ENCODE measurements at places on chromosomes 12 and 14.

DNA sequence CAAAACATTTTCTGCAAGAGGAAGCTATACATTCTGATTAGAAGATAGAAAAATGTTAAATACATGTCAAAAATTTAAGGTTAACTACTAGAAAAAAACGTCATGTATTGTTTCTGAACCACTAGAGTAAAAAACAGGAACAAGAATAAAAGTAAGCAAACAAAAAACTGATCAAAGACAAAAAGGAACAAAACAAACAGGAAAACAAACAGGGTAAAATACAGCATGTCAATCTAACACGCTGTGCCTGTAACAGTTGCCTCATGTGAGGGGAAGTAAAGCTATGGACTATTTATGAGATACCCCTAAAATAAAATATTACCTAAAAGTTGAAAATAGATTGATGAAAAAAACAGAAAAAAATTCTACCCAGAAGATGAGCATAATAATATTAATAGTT is 43.9 kb downstream of the EGLN3 start:
- DNase-seq, result no peak

DNA sequence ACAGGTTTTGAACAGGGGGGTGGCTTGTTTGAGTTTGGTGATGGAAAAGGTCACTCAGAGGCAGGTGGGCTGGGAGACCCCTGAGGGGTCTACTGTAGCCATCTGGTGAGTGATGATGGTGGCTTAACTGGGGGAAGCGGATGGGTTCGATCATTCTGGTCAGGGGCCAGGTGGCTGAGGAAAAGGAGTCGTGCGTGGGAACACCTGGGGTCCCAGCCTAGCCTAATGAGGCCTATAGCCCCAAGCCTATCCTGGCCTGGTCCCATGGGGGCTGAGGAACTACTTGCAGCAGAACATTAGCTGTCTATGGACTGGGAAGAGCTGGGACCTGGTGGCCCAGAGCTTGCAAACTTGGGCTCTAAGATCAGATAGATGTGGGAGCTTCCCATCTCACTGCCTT is 158.4 kb upstream of the MYL2 start:
- DNase-seq, result no peak

- no peak for DNase-seq
Measured at GRCh38 chr14:102930753-102931579, 8.5 kb downstream of the AMN start.

- peak; percentile 8 for DNase-seq
Measured at GRCh38 chr12:55940065-55940732, 9.2 kb downstream of the DGKA start.

DNA sequence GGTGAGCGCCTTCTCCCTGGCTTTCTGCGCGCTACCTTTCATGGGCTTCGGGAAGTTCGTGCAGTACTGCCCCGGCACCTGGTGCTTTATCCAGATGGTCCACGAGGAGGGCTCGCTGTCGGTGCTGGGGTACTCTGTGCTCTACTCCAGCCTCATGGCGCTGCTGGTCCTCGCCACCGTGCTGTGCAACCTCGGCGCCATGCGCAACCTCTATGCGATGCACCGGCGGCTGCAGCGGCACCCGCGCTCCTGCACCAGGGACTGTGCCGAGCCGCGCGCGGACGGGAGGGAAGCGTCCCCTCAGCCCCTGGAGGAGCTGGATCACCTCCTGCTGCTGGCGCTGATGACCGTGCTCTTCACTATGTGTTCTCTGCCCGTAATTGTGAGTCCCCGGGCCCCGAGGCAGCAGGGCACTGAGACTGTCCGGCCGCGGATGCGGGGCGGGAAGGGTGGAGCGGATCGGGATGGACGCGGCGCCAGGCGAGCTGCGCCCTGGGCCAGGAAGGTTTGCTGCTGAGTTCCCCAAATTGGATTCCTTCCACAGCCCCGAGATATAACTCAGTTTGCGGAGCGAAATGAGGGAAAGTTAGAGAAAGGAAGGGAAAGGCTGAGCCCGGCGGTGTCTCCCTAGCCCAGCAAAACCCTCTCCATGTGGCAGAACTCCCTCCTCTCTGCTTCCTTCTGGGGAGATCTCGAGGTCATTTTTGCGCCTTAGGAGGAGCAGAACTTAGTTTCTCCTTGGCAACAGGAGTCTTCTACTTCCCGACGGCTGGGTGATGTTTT is 972 bp downstream of the PTGDR start:
- DNase-seq, result no peak

DNA sequence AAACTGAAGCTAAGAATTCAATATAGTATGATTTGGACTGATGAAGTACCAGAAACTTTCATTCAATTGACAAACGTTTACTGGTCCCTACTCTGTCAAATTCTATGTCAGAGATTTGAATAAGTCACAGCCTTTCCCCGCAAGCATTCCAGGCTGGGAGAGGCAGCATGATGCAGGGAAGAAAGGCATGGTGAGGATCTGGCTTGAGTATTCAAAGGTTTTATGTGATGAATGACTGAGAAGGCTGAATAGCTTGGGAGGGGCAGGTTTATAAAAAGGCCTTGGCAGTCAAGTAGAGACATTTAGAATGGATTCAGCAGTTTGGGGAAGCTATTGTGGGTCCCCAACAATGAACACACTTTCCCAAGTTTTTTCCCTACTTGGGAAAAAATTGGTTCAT is 431.8 kb downstream of the DPF3 start:
- DNase-seq, result no peak

DNA sequence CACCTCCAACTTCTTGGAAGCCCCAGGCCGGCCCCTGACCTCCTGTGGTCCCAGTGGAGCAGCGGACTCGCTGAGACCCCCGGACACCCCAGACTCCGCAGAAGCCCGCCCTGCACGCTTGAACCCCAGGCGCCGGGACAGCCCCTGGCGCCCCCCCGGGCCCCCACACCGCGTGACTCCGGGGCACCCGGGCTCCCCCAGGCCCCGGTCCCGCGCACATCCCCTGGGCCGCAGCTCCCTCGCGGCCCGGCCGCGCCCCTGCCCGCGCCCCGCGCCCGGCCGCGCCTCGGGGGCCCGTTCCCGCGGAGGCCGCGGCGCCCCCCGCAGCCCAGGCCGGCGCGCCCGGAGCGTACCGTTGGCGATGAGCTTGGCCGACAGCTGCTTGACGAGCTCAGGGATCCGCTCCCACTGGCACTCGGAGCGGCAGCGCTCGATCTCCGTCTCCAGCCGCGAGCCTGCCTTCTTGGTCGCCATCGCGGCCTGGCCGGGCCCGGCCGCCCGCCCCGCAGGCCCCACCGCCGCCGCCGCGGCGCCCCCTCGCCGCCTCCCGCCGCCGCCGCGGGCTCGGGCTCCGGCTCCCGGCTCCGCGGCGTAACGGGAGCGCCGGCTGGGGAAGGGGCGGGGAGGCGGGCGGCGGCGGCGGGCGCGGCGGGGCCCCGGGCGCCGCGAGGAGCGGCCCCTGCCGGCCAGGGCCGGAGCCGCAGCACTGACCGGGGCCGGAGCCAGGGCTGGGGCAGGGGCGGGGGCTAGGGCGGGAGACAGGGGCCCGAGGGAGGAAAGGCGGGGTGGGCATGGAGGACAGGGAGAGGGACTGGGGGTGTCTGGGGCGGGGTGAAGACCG is at the start of gene TTC7B:
Gene TTC7B (minus strand): TSS at position 609 of the 841 bp plus-strand sequence. CDS start 135 bp downstream, at position 474.
- no peak for DNase-seq

- no peak for DNase-seq
Measured at GRCh38 chr14:96094211-96094610, 55.0 kb downstream of the C14orf132 start.

DNA sequence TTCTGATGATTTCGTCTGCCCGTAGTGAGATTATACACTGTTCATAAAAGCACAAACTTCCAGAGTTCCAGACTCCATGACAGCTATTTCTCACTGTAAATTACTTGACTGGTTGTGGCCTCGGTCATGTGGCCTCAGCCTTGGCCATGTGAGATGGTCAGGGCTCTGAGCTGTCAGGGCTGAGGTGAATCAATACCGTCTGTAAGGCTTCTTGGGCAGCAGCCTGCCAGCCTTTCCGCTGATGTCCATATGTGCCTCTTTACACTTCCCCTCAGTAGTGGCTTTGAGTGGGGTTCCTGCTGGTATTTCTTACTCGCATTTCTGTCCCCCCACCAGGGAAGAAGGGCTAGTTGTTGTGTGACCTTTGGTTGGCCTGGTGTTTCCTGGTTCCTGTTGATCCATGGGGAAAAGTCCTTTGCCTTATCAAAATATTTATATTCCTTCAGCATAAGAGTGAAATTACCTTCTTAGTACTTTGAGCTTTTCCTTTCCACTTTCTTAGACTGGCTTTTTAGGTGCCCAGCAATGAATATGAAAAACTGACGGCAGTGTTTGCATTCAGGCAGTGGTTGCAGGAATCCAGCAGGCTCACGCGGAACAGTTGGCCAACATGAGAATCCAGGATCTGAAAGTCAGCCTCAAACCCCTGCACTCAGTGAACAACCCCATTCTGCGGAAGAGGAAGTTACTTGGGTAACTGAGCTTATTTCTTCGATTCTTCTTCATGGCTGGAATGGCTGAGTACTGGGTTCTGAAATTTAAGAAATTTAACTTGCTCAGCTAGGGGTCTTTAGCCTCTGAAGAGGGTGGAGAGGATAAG is 46.1 kb downstream of the MAPKAPK5 start:
- DNase-seq, result no peak

DNA sequence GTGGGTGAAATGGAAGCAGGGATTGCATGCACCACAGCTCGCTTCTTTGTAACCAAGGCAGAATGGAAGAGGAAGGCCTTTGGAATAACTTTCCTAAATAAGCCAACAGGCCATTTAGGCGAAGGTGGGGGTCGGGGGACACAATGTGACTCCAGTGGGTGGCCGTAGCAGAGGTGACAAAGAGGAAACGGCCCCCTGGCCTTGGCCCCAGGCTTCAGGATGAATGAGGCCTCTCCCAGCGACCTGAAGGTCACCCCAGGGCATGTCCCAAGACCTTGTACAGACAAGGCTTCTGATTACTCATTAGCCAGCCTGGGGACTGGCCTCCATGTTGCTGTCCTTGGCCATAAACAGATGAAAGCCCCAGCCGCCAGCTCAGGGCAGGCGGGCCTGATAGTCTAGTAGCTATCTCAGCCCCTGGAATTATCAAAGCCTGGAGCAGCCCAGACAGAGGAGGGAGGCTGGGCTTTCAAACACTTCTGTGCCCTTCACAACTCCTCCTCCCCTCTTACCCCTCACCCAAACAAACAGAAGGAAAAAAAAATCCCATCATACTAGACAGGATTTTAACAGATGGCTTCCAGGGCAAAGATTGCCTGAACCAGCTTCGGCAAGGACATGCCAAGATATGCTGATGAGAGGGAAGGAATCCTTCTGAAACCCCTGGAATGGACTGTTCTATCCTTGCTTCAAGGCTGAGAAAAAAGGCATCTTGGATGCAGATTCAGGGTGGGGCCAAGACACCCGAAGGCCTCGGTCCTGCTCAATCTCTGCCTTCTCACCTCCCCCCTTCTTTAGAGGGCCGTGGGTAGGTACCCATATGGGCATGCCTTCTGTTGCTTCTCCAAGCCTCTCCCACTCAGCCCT is 142.3 kb upstream of the PARP11 start:
- DNase-seq, result no peak

DNA sequence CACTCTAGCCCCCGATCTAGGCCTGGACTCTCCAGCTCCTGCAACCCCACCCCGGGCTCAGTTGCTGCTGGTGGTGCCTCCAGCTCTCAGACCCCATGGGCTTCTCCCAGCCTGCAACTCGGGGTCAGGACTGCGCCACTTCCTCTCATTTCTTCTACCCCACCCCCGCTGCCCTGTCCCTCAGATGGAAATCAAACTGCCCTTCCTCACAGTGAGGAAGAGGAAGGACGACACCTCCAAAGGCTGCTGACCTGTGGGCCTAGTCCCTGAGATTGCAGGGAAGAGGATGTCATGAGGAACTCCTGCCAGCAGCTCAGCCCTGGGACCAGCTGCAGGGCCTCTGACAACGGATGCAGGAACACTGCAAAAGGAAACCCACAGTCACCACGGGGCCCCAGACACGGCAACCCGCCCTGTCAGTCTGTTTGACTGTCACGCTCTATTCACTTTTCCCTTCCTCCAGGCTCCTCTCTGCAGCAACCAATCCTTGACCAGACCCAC is 29.3 kb upstream of the PNMA1 start:
- DNase-seq, result no peak

DNA sequence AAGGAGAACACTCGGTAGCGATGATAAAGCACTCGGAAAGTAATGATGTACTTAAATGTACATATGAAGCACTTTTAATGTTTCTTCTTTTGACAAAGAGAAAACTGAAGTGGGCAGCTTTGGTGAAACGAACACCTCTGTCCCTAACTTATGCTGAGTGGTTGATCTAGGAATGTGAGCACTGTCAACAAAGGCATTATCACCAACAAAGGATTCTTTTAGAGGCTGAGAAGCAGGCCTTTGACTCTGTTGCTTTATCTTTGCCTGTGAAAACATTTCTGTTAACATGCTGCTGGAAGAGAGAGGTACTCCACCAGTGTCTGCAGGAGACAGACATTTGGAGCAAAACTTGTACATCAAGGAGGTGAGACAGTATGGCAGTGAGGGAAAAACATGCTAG is 103.2 kb upstream of the VRK1 start:
- no peak for DNase-seq

GRCh38 chr12:93786656-93787397 is 109.7 kb downstream of the CRADD start:
- no peak for DNase-seq

DNA sequence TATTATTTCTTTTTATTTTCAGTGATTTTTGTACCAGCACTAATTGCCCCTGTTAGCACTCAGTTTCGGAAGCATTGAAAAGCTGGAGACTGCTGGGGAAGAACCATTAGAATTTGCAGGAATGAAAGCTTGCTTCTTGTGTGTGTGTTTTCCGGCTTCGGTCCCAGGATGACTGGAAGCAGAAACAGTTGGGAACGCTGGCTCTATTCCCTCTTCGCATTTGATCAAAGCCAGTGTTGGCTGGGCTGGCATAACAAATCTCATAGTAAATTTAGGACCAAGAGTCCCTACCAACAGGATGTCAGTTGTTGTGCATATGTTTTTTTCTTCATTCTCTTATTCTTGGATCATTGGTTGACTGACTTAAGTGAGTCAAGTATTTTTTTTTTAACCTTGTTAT is 53.6 kb upstream of the TRAF3 start:
- no peak for DNase-seq

GRCh38 chr12:16670456-16671050 is 64.6 kb upstream of the LMO3 start:
- no peak for DNase-seq

DNA sequence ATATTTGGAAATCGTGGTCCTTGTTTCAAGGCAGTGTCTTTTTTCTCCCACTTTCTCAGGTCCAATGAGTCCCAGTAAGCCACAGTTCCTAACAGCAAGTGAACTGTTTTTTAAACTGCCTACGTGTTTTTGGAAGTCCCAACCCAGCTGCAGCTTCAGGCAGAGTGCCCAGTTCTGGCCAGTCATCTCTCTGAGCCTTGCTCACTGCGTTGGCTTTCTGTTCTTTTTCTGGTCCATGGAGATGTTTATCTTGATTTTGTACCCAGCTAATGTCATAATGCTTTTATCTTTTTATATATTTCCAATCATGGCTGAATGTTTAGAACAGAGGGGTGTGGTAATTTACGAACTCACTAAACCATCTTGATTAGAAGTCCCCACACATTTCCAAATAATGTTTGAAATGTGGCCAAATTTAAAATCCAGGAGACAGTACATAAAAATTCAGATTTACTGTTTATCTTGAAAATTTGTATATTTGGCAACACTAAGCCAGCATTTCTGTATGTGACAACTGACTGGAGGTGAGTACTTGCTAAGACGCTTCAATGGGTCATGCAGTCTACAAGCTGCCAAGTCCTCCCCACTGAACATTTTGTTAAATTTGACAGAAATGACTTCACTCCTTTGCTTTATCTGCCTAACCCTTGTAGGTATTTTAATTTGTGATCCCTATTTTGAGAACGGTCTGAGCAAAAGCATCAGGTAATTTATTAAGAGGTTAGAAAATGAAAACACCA is 46.1 kb upstream of the OTOGL start:
- no peak for DNase-seq
